Fibroblast of gingiva (primary cell): ENCODE measurements at places on chromosomes 2 and 18.

DNA sequence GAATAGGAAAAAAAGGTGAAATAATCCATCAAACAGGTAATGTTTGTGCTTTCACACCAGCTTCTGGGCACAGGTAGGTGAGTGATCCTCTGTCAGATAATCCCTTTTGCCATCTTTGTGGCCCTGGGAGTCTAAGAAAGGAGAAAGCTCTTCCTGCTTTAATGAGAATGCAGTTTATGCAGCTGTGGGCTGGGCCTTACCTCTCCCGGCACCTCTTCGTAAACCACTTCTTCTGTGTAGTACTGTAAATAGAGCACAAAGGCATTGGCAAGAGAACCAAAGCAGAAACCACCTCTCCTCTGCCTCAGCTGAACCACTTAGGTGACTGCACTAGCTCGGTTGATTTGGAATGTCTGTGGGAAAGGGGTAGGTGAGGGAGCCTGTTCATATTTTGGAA lies 4.9 kb downstream of the NEB start:
- DNase-seq = no peak

DNA sequence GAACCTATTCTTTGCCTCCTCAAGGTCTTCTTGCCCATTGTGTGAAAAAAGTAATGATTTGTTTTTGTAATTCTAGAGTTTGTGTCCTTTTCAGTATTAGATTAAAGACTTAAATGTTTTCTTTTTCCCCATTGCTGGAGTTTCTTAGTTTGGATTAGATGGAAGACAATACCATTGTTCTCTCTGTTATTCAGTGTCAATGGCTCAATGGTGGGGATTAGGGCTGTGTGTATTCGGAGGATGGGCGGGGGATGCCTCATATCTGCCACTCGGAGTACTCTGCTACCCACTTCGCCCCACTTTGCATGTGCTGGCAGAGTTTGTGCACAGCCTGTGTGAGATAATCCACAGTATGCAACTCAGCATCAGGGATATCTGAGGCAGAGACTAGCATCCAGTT lies 90.1 kb downstream of the KLHL29 start:
- DNase-seq = no peak

GRCh38 chr2:48944956-48945355 lies 189.4 kb upstream of the LHCGR start:
- DNase-seq = no peak

GRCh38 chr2:10441948-10442347 lies 6.2 kb downstream of the ODC1 start:
- DNase-seq = no peak

DNA sequence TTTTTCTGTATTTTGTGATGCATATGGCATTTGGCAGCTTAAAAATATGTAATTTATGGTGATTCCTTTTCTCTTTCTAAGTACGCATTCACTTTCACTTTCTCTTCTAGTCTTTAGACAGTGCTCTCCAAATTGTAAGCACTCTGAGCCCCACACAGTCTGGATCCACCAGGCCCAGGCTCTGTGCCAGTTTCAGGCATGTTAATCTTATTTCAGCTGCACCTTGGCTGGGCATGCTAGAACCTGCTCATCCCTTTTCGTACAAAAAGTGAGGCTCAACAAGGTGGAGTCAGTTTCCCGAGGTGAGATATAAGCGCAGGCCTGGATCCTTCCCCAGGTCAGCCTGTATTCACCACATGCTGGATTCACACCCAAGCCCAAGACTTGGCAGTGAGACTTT lies 203.9 kb downstream of the MTX2 start:
- peak; percentile 9 for DNase-seq

- DNase-seq = no peak
Observed at GRCh38 chr18:74290794-74291471, 830 bp downstream of the CYB5A start.

DNA sequence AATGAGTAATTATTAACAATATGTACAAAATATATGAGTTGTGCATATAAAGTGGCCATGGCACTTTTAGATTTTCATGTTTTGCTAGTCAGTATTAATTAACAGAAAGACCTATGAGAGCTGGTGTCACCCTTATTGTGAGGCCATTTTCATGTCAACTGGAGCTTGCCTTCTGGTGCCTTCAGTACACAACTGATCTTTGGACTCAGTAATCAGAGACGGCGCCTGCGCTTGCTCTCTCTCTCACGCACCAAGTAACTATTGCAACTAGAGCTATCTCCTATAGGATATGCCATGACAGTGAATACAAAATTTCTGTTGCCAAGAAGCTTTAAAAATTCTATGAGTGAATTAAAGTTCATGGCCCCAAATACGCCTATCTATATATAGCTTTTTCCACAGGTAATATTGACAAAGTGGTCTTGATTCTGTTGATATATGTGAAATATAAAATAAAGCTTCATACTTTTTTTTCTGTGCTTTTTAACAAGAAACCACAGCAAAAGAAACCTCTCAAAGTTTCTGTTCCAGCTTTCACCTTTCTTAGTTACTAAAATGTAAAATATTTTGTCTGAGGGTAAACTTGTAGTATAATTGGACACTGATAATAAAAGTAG lies 2.9 kb downstream of the SERTAD2 start:
- no peak for DNase-seq

DNA sequence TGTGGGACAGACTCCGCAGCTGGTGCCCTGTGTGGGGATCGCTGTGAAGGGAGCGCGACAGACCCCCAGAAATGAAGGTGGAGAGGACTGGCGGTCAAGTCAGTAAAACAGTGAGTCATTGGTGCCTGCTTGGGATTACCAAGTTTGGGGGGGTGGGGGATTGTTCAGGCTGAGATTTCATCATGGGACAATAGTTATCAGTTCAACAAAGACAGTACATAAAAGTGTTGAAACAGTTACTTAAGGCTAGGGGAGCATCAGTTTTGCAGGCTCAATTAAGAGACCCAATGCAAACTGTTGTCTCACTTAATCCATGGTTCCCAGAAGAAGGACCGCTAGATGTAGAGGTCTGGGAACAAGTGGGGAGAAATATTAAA lies 42.4 kb upstream of the PDK1 start:
- DNase-seq = no peak

- no peak for DNase-seq
Observed at GRCh38 chr18:12428923-12429322, 21.2 kb downstream of the PRELID3A start.

DNA sequence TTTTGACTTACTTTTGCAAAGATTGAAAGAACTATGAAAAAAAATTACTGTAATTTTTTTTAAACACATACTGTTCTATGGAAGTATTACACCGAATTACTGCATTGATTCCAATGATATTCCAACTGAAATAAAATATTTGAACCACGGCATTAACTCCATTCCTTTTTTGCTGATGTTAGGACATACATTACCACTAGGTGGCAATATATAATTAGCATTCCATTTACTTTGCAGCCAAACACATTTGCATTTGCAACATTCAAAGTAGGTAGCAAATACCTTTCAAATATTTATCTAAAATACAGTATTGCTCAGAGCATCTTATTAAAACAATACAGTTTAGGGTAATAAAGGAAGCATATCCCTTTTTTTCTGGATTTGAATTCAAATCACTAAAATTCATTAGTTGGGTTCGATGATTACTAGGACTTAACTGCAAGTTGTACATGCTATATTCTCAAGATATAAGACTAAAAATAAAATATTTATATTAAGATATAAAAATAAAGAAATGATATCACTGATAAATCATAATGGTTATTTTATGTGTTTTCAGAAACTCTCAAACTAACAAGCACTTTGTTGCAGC lies 31.3 kb downstream of the LANCL1 start:
- peak; percentile 5 for DNase-seq

DNA sequence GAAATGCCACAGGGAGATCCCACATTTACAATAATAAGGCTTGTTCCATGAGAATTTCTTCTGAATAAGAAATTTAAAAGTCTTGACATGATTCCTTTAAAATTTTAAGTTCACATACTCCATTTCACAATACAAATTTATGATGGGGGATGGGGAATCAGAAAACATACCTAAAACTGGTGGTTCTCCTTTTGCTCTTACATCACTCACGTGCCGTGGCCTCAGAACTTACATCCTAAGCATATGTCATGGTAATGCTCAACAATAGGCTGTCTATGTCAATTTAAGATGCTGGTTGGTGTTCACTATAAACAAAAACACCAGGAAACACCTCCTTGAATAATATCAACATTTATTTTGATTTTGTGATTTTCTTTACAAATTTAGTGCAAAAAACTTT lies 12.8 kb downstream of the UPP2 start:
- DNase-seq = no peak

DNA sequence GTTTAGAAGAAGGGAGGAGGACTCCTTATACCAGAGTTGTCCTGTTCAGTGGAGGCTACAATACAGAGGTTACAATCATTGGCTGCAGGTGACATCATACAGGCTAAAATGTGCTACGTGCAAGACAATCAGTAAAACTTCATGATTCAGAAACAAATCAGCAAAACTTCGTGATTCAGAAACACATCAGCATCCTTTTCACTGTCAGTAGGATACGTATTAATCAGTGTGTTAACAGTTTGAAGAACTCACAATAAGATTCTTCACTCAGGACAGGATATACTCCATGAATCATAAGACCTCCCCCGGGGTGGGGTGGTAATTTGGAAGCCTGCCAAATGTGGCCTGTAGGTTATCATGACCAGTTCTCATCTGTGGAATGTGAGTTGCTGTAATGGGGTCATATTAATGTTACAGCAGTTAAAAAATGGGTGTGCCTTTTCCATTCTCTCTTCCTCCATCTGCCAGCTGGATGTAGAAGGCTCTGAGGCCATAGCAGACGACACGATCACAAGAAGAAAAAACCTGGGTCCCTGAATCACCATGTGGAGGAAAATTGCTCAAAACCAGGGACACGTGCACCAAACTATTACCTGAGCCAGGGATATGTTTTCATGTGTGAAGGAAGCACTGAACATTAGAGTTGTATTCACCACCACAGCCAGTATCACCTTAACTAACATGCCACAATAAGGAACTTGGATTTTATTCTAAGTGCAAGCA lies 134.8 kb upstream of the CREB1 start:
- peak; percentile 40 for DNase-seq

DNA sequence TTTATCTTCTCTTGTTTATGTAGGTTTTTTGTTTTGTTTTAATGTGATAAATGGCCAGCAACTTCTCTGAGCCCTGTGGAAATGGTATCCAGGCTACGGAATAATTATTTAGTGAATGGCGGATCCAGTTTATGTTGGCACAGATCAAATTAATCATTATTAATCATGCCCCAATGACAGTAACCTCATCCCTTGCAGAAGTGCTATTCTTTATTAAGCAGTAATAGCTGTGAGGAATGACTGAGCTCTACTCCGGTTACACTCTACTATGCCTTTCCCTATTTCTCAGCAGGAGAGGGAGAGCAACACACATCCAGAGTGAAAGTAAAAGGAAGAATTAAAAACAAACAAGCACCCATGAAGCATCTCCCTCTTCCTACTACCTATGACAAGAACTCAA lies 84.8 kb downstream of the SETBP1 start:
- DNase-seq = no peak

GRCh38 chr2:10242451-10242850 lies 60.3 kb upstream of the HPCAL1 start:
- DNase-seq = no peak

GRCh38 chr18:59140302-59140885 lies 710 bp downstream of the SEC11C start:
- DNase-seq = peak; percentile 5

DNA sequence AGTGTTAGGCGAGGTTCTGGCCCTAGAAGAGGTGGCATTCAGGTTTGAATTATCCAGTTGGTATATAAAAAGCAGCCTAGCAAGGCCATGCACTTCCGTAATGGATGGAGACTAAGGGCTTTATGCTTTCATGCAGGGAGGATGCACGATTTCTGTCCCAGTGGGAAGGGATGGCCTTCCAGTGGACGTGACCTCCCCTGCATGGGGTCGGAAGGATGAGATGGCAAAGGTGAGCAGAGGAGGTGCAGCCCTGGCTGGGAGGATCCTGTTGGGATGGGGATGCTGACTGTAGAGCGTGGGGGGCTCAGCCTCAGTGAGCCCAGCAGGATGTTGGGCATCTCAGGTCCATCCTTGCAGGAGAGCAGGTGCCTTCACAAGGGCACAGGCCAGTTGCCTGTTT lies 4.8 kb downstream of the ASB18 start:
- DNase-seq = no peak

DNA sequence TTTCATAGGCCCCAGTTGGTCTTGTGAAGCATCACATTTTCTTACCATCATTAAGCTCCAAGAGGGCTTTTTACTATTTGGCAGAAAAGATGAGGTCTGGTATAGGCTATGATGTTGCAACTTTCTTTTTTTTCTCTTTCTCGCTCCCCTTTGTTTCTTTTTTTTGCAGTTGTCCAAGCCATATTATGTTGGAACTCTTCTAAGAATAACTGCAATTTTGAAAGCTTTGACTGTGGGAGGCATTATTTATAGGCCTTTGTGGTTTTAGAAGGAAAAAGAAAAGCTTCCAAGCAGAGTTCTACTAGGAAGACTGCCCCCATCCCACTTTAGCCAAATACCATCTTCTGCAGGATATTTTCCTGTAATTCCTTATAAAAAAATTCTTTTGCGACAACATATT lies 571.6 kb downstream of the ARHGAP15 start:
- no peak for DNase-seq

- no peak for DNase-seq
Observed at GRCh38 chr2:127527001-127527804, 914 bp upstream of the IWS1 start.

- no peak for DNase-seq
Observed at GRCh38 chr2:15908371-15908770, 32.0 kb upstream of the MYCN start.

GRCh38 chr2:133802409-133803039 lies 234.3 kb upstream of the NCKAP5 start:
- DNase-seq = no peak

- no peak for DNase-seq
Observed at GRCh38 chr2:198325359-198325758, 521.0 kb downstream of the PLCL1 start.

DNA sequence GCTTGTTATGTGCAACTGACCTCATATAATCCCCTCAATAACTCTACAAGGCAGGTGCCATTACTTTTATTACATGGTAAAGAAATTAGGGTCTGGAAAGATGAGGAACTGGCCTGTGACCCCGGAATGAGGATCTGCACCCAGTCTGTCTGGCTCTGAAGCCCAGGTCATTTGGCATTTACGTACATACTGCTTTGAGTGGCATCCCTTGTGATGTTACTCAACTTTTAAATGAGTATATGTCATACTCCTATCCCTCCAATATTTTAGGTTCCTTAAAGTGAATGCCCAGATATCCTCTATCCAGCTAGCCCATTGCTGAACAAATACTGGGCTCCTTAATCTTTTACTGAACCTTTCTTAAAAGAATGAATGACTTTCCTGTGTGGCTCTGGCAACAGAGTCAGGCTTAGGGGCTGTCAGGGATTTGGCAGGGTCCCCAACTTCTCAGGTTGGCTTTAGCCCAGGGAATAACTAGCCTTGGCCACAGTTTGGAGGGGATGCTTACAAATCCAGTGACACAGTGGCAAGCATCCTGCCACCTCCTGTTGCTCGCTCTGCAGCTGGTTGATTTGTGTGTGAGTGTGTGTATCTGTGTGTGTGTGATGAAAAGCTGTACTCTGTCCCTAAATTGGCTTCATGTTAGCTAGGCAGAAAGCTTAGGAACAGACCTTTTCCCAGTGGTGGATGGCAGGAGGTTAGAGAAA lies 3.4 kb upstream of the CXCR4 start:
- DNase-seq = no peak
